ENCODE measurements at places on chromosomes 11 and 22. TPM values are rescaled to one million over a fixed set of nuclear protein-coding genes. Genes with fewer than 3 reads are reported as not detected.

OR4C11 gene
- not detected for total RNA-seq

DNA sequence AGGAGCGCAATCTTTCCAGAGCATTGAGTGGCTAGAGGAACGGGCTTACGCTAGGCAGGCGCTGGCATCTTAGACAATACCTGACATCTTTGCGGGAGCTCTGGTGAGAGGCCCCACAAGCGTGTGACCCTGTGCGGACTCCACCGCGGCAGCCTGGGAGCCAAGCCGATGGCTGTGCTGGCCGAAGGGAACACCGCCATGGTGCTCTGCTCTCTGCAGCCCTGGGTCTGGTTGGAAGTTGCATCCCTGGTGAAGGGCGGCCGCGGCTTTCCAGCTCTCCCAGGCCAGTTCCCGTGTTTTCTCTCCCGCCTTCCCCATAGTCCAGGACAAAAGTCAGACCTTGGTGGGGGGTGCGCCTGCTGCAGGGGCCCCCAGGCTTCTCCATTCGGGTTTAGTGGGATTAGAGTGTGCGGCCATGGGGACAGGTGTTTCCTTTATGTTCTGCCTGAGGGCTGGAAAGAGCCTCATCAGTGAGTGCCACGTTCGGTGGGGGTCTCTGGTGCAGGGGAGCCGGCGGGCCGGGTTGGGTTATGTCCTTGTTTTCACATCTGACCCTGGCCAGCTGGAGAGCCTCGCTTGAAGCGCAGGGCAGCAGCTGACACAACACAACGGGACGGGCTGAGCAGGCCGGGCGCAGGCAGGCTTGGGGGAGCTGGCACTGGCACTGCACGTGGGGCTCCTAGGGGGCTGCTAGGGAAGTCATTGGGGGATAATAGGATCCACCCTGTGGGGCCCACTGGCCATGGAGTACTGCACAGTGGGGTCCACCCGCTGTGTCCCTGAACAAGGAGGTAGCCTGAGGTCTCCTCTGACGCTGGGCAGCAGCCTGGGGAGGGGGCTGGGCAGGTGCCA is 94.8 kb downstream of the KCNQ1 start:
- peak; percentile 7 for DNase-seq

DNA sequence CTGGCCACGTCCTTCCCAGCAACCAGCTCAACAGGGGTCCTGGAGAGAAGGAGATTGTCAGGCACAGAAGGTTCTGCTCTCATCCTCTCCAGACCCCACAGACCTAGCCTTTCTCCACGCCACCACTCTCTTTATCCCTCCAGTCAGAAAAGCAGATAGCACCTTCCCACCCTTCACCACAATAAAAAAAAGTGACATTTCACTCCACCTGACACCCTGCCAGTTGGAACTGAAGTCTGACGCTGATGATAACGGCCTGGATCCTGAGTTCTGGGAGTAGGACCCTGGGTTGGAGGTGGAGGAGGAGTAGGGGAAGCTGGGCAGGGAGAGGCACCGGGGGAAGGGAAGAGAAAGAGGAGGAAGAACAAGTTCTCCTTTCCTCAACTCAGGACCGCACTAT is 127.5 kb upstream of the ANO1 start:
- DNase-seq = no peak

GRCh38 chr22:19352766-19353165 is 61.2 kb upstream of the CLTCL1 start:
- no peak for DNase-seq

CRYBB3 gene
- not detected for total RNA-seq

- DNase-seq = no peak
These were observed 129.7 kb downstream of the LDLRAD3 start for GRCh38 chr11:36073411-36074203.

ISX gene
- total RNA-seq = 159 TPM

DNA sequence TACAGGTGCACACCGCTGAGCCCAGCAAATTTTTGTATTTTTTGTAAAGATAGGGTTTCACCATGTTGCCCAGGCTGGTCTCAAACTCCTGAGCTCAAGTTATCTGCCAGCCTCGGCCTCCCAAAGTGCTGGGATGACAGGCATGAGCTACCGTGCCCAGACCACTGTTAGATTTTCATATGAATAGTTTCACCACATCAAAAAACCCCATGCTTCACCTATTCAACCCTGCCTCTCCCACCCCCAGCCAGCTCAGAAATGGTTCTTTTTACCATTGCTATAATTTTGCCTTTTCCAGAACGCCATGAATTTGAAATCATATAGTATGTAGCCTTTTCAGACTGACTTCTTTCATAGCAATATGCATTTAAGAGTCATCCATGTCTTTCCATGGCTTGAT is 37.9 kb downstream of the CDPF1 start:
- no peak for DNase-seq

- peak; percentile 42 for DNase-seq
These were observed 244.7 kb downstream of the ETS1 start for GRCh38 chr11:128342511-128343134.

GRCh38 chr22:50436841-50437341 is 37.9 kb downstream of the SBF1 start:
- DNase-seq = no peak

PGR gene
- total RNA-seq = 1.1 TPM

DNA sequence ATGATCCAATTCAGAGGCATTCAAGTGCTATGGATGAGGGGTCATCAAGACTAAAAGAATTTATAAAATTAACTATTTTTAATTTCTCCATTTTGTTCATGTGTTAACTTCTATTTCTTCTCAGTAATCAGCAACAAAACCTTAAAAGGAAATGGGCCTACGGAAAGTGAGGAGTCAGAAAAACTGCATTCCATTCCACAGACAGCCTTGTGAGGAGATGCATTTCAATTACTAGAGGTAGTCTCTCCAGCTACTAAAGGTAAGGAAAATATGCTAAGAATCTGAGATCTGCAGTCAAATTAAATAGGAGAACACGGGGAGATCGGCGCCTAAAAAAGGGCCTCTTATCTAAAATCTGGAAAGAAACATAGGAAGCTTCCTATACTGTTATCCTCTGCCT is 661.7 kb downstream of the DLG2 start:
- DNase-seq = no peak

OSM gene
- total RNA-seq = not detected

DNA sequence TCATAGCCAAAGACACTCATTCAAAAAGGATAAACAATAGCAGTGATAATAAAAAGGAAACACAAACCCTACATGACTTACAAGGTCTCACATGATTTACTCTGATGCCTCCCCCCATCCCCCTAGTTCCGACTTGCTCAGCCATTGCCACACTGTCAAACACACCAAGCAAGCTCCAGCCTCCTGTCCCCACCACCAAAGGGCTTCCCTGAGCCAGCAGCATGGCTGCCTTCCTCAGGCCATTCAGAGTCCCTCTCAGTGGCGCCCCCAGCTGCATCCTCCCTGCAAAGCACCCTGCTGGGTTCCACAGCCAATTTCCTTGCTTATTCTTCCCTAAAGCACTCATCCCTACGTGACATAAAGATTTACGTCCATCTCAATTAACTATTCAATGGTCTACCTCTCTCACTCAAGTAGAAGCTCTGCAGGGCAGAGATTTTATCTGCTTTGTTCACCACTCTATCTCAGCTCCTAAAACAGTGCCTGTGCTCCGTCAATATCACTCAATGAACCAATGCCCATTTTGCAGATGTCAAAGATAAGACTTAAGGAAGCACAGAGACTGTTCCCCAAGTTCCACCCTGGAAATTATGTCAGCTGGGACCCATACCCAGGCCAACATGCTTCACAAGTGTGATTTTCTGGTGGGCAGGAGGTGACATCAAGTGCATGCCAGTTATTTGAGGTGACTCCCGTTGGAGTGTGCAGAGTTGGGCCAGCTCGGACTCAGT is 106.9 kb downstream of the SYN3 start:
- no peak for DNase-seq

Measured in transverse colon (tissue), 4 donors.